ENCODE measurements at places on chromosomes 16 and 17.

DNA sequence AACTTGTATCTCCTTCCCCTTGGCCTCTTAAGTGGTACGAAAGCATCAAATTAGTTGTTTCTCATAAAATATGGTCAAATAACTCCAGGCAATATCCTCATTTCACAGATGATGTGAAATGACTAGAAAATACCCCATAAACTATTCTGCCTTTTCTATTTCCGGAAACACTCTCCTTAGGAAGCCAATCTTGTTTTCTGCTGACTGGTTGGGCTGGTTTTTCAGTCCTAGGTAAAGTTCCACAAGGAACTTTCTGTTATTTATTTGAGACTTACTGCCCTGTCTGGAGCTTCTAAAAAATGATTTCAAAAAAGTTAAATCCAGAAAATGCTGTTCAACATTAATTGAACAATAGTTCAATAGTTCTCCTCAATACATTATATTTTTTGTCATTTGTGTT, 7.3 kb downstream of the MYOCD start:
- no peak for DNase-seq

GRCh38 chr17:71989117-71989516, 131.7 kb upstream of the SOX9 start:
- no peak for DNase-seq

DNA sequence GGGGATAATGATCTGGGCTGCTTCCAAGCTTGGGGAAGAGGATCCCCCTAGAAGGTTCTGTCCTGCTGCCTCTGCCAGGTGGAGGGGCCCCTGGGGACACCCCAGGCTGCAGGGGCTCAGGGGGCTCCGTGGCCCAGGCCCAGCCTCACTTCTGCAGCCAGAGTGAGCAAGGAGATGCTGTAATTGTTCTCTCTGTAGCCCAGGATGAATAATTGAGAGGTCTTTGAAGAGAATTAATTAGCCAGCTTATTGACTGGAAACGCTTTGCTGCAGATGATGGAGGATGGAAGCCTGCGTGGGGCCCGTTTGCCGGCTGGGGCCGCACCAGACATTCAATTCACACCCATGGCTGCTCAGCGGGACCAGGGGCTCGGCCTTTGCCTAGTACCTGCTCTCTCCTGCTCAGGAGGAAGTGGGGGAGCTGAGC, 38.5 kb downstream of the TMEM235 start:
- no peak for DNase-seq

- DNase-seq, result peak; percentile 58
Observed at GRCh38 chr17:28416703-28417311, 10.8 kb upstream of the SLC46A1 start.

GRCh38 chr17:21339011-21339410, 37.1 kb upstream of the KCNJ12 start:
- DNase-seq, result no peak

DNA sequence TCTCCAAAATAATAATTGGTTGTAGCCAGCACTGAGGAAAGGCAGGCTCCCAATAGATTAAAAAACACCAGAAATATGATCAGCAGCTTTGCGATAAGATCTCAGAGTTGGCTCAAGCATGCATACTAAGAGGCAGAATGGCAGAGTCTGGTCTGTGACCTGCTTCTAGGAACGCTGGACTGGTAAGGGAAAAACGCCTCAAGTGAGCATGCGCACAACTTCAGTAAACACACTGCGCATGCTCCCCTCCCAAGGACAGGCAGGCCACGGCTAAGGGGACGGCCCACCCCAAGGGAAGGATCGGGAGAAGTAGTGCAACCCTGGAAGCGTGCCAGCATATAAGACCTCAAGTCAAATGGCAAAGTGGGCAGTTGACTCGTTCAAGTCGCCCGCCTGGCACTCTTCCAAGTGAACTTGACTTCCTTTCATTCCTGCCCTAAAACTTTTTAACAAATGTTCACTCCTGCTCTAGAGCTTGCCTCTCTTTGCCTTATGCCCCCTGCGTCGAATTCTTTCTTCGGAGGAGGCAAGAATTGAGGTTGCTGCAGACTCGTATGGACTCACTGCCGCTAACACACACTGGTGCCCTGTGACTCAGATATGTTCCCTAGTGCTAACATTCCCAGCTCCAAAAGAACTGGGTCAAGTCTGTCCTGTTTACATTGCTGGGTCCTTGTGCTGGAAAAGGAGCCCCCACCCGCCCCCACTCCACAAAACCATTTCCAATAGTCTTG, 22.4 kb upstream of the PRM1 start:
- no peak for DNase-seq

DNA sequence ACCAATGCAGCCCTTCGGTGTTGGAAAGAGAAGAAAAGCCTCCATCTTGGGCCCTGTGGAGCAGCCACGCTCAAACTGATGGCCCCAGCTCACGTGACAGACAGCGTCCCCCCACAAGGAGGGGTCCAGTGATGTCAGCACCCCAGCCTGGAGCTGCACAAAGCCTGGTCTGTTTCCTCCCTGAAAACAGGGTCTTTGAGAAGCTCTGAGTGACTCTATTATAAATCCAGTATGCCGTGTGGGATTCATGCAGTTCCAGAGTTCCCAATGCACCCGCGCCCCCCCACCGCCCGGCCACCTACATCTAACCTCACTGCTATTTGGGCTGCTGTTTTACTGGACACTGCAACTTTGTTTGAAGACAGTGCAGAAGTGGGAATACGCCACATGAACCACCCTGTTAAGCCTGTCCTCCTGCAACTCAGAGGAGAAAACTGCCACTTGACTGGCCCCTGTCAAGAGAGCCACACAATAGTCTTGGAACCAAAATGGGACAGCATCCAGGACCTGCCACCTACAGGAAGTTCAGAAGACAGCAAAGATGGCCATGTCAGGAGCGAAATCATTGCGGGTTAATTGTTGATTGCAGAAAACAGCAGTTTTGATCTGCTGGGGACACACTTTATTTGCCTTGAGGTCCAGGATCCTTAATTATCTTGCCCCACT, 33.1 kb downstream of the PMP22 start:
- DNase-seq, result peak; percentile 93

DNA sequence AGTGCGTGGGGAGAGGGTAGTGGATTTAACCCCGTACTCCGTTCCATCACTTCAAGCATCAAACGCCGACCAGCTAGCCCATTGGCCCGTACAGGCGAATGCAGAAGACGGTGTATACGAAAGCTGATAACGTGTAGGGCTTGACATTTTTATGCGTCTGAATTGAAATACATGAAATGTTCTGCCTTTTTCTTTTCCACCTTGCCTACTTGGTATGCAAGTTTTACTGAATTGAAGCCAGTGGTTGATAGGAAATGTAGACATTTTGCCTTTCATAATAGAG, 834 bp upstream of the STAT3 start:
- DNase-seq, result no peak

DNA sequence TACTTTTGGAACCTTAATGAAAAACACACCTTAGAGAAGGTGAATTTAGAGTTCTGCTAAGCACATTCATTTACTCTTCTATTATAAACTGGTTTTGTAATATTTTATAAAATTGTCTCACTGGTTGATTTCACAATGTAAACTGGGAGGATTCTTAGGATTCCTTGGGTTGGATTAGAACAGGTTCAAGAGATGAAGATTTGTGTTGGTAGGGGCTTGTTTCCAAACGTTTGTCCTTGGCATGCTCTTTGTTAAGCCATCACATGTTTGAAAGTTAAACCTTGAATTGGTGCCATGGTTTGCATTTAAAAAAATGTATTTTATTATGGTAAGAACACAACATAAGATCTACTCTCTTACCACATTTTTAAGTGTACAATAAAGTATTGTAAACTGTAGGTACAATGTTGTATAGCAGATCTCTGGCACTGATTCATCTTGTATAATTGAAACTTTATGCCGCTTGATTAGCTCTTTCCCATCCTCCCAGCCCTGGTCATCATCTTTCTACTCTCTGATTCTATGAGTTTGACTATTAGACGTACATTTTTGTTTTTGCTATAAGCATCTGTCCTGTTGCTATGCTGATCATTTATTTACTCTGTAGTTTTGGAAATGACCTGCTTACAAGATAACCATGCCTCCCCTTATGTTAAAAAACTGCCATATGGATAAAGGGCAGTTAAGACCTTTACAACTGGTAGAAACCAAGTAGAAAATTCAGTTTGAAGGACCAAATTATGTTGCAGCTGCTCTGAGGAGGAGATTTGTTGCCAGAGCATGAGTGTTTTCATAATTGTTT, 9.6 kb downstream of the FTO start:
- no peak for DNase-seq

GRCh38 chr17:1467898-1468492, 12.0 kb upstream of the CRK start:
- DNase-seq, result no peak

DNA sequence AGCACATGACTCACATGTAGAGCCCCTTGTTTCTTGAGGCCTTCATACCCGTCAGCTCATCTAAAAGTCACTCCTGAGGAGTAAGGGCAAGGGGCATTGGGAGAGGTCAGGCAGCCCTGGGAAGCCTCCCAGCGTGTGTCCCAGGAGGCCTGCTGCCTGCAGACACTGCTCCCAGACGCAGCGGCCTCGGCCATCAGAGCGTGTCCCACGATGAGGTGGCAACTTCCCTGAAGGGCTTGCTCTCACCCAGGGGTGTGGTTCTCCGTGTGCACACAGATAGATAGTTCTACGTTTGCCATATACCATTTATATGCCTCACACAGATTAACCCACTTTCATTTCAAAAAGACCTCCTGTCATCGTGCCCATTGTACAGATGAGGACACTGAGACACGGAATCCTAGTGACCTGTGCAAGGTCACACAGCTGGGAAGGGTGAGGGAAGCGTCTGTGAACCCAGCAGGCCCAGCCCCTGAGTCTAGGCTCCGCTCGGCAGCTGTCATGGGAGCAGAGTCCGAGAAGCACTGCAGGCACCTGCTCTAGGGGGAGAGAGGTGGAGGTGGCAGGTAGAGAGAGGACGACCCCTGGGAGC, 8.3 kb downstream of the TUBB3 start:
- DNase-seq, result no peak

GRCh38 chr16:86044881-86045590, 146.1 kb downstream of the IRF8 start:
- no peak for DNase-seq

DNA sequence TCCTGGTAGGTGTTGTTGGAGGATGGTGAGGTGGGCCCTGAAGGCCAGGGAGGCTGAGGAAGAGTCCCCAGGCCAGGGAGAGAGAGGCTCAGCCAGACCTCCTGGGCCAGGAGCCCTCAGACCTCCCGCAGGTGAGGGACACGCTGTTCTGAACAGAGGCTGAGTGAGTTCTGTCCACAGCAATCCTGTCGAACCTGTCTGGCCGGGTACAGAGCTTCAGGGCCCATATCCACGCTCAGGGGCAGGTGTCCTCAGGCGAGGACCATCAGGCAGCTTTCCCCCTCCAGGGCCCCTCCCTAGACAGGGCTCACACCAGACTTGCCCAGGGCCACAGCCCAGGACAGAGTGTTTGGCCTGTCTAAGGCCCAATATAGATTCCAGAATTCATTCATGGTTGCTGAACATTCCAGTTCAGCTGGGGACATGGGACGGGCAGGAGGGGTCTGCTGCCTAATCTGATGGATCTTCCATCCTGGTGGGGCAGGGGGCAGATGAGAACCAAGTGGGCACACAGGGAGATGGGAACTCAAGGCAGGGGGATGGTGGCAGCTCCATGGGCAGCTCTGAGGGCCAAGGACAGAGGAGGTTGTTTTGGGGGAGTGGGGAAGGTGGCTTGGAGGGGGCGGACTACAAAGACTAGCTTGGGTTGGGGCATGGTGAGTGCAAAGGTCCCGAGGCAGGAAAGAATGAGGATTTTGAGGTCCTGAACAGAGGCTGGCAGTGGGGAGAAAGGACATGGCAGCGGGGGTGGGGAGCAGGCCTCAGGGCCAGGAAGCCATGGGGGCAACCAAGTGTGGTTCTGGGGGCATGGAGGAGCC, 23.4 kb upstream of the MPRIP start:
- DNase-seq, result no peak

DNA sequence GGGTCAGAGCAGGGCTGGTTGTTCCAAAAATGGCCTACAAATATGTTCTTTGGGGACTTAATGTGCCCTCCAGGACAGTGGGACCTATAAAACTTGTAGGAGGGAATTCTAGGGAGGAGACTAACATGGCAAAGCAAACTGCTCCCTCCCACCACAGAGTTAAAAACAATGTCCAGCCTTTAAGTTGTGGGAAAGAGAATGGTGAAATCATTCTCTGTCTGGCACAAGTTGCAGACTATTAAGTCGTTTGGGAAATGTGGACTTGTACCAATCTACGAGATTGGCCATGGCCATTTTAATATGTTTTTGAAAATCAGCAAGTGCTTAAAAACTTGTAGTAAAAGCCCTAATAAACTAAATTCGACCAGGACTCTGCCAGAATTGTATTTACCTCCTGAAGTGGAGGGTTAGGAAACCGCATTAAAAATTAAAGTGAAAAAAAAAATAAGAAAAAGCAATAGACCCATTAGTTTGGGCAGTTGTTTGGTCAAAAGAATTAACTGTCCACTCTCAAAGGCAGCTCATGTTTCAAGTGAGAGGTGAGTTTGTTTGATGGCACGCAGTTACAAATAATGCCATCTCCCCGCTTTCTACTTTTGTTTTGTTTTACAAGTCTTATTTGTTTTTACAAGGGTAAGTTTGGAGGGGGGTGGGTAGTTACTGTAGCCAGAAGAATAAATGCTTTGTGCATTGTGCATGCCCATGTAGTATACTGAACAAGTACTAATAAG, 32.4 kb downstream of the ANKFN1 start:
- no peak for DNase-seq

DNA sequence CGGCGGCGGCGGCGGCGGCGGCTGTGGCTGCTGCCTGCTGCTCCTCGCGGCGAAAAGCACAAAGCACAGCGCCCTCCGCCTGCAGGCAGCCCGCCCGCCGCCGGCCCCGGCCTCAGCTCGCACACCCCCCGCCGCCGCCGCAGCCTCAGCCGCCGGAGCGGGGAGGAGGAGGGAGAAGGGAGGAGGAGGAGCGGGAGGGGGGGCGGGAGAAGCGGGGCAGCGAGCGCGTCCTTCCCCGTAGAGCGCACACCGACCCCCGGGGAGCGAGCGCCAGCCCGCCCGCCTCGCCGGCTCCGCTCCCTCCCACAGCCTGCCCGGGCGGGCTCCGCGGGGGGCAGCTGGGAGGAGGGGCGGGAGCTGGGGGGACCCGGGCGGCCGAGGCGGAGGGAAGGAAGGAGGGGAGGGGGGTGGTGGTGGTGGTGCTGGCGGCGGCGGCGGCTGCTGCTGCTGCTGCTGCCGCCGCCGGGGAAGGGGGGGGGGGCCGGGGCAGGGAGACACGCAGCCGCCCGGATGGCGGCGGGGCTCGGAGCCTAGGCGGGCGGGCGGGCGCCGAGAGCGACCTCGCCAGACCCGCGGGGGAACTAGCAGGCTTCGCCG, at the start of gene UBTF:
UBTF (minus strand) TSS at position 60 of the 597 bp plus-strand sequence. CDS start 1,446 bp downstream, outside the sequence.
- peak; percentile 71 for DNase-seq

GRCh38 chr16:80447241-80447640, 93.6 kb upstream of the DYNLRB2 start:
- DNase-seq, result no peak
